ENCODE measurements at places on chromosomes 1 and 21.

- H3K36me3 ChIP-seq, result no peaks in the 10 kb centered on the region
- no peak overlapping the region for H3K27ac ChIP-seq
- DNase-seq, result no peak
Measured at GRCh38 chr1:208509072-208509471, 264.9 kb upstream of the PLXNA2 start.

GRCh38 chr1:156895455-156895812 is 1.9 kb downstream of the PEAR1 start:
- H3K4me1 ChIP-seq, result peaks cover 18% of the 10 kb centered on the region
- H3K36me3 ChIP-seq, result no peaks in the 10 kb centered on the region
- H3K27me3 ChIP-seq, result peaks cover 75% of the 10 kb centered on the region
- no peak overlapping the region for H3K27ac ChIP-seq

- no peak for DNase-seq
- H3K36me3 ChIP-seq, result peaks cover 10% of the 10 kb centered on the region
- H3K4me3 ChIP-seq, result no peak overlapping the region
- H3K27ac ChIP-seq, result no peak overlapping the region
Measured at GRCh38 chr1:40723196-40723955, 31.9 kb downstream of the NFYC start.

DNA sequence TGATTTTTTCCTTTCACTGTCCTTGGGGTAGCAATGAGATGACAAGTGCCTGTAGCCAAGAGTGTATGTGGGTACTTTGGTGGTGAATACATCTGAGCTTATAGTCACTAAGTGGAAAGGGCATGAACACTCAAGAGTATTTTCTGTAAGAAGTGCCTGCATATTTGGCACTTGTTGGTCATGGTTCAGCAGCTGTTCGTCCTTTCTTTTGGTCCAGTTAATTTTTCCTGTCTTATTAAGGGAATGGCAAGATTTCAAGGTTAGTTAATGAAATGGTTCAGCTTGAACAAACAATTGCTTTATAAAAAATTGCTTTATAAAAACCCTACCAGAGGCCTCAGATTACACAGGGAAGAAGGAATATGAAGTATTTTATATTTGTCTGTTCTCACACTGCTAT is 48.6 kb upstream of the GPR52 start:
- H3K36me3 ChIP-seq, result peaks cover 27% of the 10 kb centered on the region
- H3K4me1 ChIP-seq, result peaks cover 20% of the 10 kb centered on the region
- no peaks in the 10 kb centered on the region for H3K27me3 ChIP-seq
- DNase-seq, result no peak

GRCh38 chr1:38061883-38062328 is 15.3 kb upstream of the POU3F1 start:
- no peak overlapping the region for H3K4me3 ChIP-seq
- no peaks in the 10 kb centered on the region for H3K4me1 ChIP-seq
- no peak overlapping the region for H3K27ac ChIP-seq

DNA sequence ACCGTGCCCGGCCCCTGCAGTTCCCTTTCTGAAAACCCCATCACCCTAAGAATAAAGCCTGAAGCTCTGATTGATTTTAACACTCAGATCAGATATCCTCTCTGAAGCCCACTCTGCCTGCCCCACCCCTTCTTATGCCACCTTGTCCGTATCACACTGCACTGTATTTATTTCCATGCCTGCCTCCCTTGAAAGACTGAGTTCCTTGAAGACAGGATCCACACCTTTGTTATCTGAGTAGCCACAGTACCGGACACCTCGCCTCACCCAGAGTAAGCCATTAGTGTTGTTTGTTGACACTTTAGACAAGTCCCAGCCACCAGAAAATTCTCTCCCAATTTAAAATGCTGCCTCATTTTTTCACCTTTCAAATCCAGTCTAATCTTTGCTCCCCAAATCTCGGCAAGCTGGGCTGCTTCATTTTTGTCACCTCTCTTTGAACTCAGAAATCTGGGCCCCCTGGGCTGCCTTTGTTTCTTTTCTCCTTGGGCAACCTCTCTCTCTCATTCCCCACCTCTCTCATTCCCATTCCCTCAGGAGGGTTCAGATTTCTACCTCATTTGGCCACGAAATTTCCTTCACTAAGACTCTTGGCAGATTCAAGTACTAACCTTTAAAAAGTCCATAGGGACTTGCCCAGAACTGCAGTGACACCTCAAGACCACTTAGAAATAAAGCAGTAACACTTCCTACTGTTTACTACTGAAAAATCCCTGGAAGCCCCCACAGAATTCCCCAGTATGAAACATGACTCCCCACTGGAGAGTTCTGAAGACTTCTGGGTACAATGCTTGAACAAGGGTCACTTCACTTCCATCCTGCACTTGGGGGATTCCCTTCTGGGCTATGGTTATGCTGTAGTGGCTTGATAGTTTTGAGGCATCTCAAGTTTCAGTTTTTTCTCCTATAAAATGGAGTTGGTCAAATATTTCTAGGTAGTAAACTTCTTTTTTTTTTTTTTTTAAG is 8.7 kb upstream of the PPP1R15B start:
- no peak overlapping the region for H3K4me3 ChIP-seq
- H3K27ac ChIP-seq, result no peak overlapping the region
- H3K4me1 ChIP-seq, result peaks cover 29% of the 10 kb centered on the region

DNA sequence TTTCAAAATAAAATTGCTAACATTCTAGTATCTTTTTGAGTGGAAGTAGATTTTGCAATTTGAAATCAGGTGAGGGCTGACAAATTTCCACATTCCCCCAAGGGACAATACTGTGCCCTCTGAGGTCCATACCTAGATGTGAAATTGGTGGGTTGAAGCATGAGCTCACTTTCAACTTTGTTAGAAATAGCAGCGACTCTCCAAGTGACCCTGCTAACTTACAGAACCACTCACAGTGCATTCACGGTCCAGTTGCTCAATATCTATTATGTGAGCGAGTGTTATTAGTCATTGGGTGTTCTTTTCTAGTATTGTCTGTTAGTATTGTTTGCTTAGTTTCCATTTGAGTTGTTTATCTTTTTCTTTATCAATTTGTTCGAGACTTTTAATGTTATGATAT is 53.6 kb upstream of the ASB17 start:
- no peaks in the 10 kb centered on the region for H3K36me3 ChIP-seq
- H3K4me3 ChIP-seq, result no peak overlapping the region
- H3K27me3 ChIP-seq, result peaks cover 3% of the 10 kb centered on the region
- peaks cover 4% of the 10 kb centered on the region for H3K4me1 ChIP-seq

GRCh38 chr1:228283476-228284147 is 75.8 kb downstream of the OBSCN start:
- no peaks in the 10 kb centered on the region for H3K27me3 ChIP-seq
- DNase-seq, result no peak

GRCh38 chr1:29744684-29745490 is 508.6 kb downstream of the PTPRU start:
- H3K36me3 ChIP-seq, result no peaks in the 10 kb centered on the region
- no peak overlapping the region for H3K4me3 ChIP-seq

DNA sequence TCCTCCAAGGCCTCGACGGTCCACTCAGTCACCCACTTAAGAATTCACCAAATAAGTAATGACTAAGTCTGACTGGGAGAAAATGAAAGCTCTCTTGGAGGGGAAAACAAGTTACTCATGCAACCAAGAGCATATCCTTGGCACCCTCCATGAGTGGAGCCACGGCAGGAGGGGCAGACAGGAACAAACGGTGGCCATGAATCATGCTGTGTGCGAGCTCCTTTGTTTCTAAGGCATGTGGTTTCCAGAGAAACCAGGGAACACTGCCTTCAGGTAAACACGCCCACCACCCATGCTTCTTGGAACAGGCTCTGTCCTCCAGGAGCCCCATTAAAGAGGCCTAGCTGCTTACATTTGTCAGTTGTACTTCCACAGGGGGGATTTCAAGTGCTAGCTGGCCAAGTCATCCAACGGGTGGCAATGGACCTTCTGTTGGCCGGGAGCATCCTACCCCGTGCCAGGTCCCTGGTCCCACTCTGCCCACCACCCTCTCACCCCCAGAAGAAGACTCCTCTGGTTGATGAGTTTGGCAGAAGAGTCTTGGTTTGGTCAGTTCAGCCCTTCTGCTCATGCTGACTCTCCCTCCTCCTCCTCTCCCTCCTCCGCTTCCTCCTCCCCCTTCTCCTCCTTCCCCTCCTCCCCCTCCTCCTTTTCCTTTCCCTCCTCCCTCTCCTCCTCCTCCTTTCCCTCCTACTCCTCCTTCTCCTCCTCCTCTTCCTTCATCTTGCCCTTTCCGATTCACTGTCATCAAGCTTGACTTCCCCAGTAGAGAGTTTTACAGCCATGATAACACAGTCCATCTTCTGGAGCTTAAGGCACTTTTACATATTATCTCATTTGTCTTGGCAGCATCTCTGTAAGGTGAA is 107.6 kb downstream of the CCDC185 start:
- H3K4me3 ChIP-seq, result no peak overlapping the region
- H3K27me3 ChIP-seq, result no peaks in the 10 kb centered on the region
- H3K36me3 ChIP-seq, result no peaks in the 10 kb centered on the region
- no peak overlapping the region for H3K27ac ChIP-seq
- H3K4me1 ChIP-seq, result no peaks in the 10 kb centered on the region

DNA sequence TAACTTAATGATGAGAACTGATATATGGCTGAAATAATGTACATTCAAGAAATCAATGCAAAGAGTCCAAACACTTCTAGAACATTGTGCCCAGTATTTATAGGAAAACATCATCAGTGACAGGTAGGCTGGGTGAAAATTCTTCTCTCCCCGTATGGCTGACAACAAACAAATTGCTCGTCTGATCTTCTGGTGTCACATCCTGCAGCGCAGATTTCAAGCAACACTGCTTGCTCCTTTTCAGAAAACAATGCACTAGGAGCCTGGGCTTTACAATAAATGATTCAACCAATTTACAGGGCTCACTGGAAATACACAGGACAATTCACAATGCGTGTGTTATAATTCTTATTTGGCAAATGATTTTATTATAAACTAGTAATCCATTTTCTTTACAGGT is 185.3 kb downstream of the RERE start:
- no peak overlapping the region for H3K4me3 ChIP-seq
- H3K27me3 ChIP-seq, result no peaks in the 10 kb centered on the region
- H3K4me1 ChIP-seq, result peaks cover 14% of the 10 kb centered on the region

DNA sequence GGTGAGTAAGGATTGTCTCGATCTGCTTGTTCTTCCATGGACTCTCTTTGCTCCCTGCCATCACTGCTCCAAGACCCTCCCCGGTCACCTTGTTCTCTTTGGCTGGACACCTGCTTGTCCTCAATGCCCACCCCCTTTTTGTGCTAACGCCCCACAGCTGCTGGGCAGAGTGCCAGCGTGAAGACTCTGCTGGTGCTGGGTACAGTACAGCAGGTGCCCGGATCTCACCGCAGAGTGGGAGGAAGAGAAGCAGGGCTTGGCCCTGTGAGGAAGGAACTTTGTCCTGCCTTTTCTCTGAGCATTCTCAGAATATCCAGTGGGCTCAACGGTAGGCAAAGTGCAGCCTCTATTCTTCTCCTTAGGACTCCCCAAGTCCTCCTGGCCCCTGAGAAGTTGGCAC is 90.1 kb downstream of the PLXNA2 start:
- H3K27me3 ChIP-seq, result peaks cover 17% of the 10 kb centered on the region
- H3K4me1 ChIP-seq, result no peaks in the 10 kb centered on the region
- H3K36me3 ChIP-seq, result no peaks in the 10 kb centered on the region
- H3K27ac ChIP-seq, result no peak overlapping the region

- H3K27me3 ChIP-seq, result peaks cover 5% of the 10 kb centered on the region
- no peak for DNase-seq
- no peaks in the 10 kb centered on the region for H3K4me1 ChIP-seq
- no peaks in the 10 kb centered on the region for H3K36me3 ChIP-seq
- no peak overlapping the region for H3K4me3 ChIP-seq
Measured at GRCh38 chr1:211731456-211732292, 56.3 kb upstream of the NEK2 start.

DNA sequence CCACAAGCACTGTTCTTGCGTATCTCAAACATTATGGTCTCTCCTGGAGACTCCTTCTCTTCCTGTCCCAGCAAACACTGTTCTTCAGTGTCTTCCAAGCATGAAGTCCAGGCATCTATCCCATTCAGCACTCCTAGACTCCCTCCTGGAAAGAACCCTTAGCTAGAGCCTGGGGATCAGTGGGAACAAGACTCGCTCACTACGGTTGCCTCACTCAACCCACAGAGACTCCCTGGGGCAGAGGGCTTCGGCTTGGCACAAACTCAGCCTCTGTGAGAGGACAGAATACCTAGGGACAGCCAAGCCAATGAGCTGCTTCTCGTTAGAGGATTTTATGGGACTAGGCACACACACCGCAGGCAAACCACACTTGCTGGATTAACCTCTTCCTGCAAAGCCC is 86.5 kb upstream of the IPO9 start:
- H3K4me1 ChIP-seq, result peaks cover 10% of the 10 kb centered on the region
- no peak overlapping the region for H3K27ac ChIP-seq
- H3K36me3 ChIP-seq, result no peaks in the 10 kb centered on the region
- no peak for DNase-seq
- H3K4me3 ChIP-seq, result no peak overlapping the region
- H3K27me3 ChIP-seq, result peaks cover 68% of the 10 kb centered on the region

DNA sequence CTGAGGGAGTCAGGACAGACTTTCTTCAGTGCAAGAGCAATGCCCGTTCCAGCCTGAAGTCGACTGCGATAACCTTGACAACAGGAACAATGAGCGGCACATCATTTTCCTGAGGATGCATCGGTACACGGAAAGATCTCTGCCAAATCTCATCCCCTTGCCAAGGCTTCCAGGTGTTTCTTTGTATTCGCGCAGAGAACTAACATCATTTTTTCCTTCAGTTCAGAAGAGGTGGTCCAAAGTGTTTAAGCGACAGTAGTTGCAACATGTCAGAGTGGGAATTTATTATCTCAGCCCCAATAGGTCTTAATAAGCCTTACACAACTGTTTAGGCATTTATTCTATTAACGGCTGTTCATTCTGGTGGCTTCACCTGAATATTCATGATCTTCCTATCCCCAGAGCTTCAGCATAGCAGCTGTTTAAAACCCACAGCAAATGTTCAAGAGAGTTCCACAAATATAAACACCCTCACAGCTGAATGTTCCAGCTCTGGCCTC is 129.7 kb upstream of the NFIA start:
- no peak overlapping the region for H3K27ac ChIP-seq
- H3K36me3 ChIP-seq, result no peaks in the 10 kb centered on the region
- peaks cover 4% of the 10 kb centered on the region for H3K4me1 ChIP-seq
- H3K27me3 ChIP-seq, result peaks cover 39% of the 10 kb centered on the region
- DNase-seq, result no peak
- no peak overlapping the region for H3K4me3 ChIP-seq

DNA sequence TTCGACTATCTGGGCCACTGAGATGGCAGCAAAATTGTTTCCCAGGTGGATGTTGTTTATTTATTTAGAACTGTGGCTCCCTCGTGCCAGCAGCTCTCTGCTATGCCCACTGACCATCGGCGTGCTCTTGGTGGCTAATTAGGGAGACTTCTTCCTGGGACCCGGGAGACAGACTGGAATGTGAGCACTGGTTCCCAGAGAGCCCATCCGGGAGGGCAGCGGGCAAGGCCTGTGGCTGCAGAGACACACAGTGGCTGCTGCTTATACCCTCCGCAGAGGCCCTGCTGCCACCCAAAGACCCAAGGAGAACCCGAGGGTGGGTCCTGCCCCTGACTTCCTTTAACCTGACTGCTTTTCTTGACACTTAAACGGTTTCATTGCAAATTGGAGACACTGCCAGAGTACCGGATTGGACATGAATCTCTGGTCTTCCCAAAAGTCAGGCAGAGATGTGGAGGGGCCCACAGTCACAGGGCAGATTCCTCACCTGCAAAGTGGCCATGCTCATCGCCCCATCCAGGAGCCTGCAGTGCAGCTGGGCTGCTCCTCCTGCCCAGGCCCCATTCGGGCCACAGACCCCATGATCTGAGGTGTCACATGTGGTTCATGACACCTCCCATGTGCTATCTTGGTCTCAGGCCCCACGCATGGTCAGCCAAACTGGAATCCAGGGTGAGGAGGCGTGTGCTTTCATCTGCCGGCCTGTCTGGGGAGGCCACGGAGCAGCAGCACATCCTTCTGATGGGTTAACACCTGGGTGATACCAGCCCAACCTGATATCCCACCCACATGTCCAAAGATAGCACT is 5.7 kb upstream of the MATN1 start:
- H3K4me1 ChIP-seq, result peaks cover 4% of the 10 kb centered on the region
- H3K27me3 ChIP-seq, result no peaks in the 10 kb centered on the region
- H3K27ac ChIP-seq, result no peak overlapping the region
- no peak overlapping the region for H3K4me3 ChIP-seq
